NCI-H524 (cell line): ENCODE measurements at places on chromosomes 13 and 19.
A peak's percentile ranks its signal among the peaks of the same experiment; 100 is the strongest.

DNA sequence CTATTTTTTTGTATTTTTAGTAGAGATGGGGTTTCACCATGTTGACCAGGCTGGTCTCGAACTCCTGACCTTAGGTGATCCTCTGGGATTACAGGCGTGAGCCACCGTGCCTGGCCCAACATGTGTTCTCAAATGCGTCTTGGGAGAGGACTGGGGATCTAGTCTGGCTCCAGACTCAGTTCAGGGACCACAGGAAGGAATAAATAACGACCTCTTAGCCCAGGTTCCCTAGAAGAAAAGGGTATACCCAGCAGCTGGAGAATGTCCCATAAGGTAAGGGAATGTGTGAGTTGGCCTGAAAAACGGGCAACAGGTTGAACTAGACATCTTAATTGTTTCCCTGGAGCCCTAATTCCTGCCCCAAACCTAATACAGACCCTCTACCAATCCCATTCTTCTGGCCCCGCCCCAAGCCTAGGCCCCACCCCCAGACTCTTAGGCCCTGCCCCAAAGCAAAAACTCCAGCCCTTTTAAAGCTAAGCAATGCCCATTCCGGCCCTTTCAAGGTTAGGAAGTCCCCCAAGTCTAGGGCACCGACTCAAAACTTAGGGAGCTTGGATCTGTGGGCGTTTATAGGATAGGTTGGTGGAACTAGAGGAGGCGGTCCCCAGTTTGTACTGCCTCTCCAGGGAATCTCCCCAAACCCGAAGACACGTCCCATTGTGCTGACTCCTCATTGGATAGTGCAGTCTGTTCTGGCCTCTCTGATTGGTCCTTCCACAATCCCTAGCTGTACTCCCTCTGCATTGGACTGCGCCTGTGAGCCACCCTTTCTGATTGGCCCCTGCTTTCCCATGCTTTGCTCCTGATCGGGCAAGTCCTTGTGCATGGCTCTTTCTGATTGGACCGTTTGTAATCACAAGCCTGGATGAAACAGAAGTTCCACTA lies 5.4 kb upstream of the LRFN1 start:
- DNase-seq = peak; percentile 40

- DNase-seq = no peak
Observed at GRCh38 chr19:18669524-18669817, 14.0 kb upstream of the CRTC1 start.

GRCh38 chr19:51163257-51163656 lies 21.2 kb downstream of the SIGLEC7 start:
- no peak for DNase-seq

DNA sequence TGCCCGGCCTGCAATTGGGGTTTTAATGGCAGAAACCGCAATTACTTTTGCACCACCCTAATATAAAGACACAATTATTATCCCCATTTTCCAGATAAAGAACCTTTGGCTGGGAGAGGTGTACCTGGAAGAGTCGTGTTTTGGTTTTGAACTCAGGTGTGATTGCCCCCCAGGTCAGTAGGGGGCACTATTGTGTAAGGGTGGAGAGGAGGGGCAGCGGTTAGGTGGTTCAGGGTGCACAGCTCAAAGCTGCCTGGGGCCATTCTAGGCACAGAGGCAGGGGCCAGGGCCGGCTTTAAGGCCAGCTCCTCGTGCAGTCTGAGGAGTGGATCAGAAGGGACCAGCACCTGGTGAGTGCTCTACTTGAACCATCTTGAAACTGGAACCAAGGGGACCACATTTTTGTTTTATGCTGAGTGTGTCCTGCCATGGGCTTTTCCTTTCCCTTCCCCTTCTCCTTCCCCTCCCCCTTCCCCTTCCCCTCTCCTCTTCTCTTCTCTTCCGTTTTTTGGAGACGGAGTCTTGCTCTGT lies 5.8 kb upstream of the FCGRT start:
- peak; percentile 71 for DNase-seq

DNA sequence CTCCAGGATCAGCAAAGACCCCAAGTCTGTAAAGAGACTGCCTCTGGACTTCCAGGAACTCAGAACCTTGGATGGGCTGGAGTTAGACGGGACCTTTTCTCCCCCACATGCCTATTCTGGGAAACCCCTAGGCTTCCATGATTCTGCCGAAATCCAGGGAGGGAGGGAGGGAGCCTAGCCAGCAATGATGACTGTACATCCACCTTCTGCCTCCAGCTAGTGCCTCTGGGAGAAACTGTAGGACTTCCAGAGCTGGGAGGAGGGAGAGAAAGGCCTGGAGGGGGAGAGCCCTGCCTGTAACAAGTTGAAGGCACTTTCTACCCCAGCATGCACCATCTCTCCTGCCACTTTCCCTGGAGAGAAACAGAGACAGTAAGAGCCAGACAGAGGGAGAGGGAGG lies 6.0 kb upstream of the HAS1 start:
- no peak for DNase-seq

- no peak for DNase-seq
Observed at GRCh38 chr13:110869231-110869804, 45.6 kb downstream of the ANKRD10 start.

GRCh38 chr13:48186722-48187121 lies 46.3 kb upstream of the ITM2B start:
- no peak for DNase-seq

DNA sequence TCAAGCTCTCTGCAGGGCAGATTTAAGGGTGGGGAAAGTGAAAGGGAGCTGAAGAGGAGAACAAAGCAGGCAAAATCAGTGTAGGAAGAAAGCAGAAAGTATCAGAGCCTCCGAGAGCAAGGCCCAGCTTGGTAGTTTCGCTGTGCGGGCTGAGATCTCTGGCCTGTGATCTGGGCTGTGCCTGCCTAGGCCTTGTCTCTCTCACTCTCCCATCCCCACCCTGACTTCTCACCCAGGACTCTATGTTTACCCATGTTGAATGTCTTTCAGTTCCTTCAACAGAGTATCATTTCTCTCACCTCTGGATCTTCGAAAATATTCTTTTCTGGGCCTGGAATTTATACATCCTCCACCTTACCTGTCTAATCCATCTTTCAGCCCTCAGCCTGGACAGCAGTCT lies 391.3 kb downstream of the FOXO1 start:
- DNase-seq = no peak

- no peak for DNase-seq
Observed at GRCh38 chr19:10344780-10345179, 5.4 kb upstream of the ICAM3 start.

DNA sequence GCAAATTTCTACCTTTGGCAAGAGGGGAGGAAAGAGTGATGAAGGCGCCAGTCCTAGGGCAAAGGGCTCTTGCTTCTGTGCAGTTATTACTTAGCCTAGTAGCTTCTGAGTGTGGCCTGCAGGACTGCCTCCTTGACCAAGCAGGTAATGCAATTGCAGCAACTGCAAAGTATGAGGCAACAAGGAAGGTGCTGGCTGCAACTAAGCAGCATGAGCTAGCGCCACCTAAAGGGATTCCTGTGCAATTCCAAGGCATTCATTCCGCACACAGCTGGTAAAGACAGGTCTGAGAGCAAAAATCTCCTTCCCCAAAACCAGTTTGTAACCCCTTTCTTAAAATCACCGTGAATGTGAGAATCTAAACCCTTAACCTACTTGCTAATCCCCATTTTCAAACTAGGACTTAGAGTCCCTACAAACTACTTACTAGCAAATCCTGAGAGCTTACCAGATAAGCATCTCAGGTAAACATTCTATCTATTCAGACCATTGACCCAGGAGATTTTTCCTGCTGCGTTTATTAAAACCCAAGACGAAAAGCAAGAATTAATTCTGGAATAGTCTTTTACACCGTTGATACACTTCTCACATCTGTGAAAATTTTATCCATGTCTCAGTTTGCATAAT lies 62.9 kb downstream of the DCT start:
- peak; percentile 53 for DNase-seq

GRCh38 chr13:65913173-65913572 lies 1317.0 kb downstream of the PCDH9 start:
- DNase-seq = no peak

GRCh38 chr13:31166591-31166990 lies 4.9 kb upstream of the HSPH1 start:
- no peak for DNase-seq

GRCh38 chr13:57918086-57918485 lies 286.5 kb downstream of the PCDH17 start:
- no peak for DNase-seq

DNA sequence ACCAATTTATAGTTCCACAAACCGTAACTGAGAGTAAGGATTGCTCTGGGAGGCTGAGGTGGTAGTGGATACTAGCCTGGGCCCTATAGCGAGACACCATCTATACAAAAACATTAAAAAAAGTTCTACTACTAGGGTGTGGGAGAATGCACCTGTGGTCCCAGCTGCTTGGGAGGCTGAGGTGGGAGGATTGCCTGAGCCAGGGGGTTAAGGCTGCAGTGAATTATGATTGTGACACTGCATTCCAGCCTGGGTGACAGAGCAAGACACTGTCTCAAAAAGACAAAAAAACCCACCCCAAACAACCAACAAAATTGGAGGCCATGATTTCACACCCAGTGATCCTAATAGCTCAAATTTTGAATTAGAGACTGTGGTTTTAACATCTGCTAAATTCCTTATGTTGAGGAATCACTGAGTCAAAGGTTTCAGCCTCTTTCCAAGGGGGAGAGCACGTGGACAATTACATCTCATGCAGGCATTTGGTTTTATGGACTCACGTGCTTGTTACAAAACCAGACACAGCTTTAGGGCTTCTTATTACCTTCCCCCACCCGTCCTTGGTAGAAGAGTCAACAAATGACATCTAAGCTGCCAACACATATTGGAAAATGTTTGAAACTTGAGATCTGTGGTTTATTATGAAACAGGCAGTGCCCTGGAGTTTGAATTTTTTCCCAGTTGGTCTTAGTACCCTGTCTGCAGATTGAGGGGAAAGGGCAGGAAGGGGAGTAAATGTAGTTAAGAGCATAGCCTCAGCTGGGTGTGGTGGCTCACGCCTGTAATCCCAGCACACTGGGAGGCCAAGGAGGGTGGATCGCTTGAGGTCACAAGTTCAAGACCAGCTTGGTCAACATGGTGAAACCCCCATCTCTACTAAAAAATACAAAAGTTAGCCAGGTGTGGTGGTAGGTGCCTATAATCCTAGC lies 18.5 kb downstream of the CYP2A6 start:
- DNase-seq = no peak

DNA sequence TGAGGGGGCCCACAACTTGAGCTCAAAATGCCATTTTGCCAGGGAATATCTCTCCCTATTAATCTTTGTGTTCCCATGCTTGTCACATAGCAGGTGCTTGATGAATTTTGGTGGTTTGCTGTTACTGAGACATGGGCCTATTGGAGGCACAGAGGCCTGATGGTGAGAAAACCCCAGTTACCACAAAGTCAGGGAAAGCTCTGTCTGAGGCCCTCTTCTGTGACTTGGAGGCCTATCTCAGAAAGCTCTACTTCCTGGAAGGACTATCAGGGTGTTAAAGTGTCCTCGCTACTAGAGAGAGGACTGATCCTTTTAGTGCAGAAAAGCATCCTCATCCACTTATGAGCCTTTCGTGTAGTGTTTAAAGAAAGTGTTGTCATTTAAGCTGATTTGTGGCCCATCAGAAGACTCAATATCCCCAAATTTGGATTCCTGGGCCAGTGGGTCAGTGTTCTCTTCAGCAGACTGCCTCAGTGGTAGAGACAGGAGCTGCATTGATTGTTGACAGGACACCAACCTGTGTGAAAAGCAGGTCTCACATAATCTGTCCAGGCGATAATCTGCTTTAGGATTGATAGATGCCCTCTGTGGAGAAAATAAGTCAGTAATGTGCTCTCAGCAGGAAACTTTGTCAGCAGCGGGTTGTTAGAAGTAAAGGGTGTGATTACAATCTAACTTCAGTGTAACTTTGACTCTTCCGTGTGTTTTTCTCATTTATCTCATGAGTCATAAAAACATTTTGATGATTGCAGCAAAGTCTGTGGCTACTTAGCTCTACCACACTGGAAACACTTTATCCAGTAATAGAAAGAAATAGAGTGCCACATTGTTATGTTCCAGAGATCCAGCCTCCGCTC lies 121.0 kb downstream of the AKAP11 start:
- DNase-seq = no peak

DNA sequence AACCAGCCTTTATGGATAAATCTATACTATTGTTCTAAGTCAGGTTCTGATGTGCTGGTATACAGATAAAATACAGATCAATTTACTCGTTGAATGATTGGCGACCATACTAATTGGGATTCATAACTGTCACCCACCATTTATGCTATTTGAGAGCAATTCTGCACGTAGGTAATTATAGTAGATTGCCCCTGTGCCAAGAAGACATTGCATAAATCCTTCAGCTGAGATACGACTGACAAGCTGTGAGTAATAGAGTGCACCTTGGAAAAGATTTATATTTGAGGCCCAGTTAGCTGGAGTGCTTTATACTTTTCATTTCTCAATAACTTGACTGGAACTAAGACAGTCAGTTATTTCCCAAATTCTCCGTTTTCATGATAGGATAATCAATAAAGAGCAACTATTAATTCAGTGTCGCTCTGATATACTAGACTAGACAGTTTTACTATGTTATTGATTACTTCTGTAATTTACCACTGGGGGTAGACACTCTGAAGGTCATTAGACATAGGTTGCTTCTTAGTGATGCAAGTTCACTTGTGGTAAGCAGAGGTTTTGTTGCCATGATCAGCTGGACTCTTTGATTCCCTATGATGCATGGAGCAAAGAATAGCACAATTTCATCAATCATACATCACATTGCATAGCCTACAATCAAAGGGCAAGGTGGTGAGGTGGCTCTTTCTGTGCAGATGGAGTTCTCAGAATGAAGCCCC lies 536.3 kb downstream of the GPC6 start:
- no peak for DNase-seq

GRCh38 chr13:61944329-61944929 lies 528.8 kb upstream of the PCDH20 start:
- DNase-seq = no peak

DNA sequence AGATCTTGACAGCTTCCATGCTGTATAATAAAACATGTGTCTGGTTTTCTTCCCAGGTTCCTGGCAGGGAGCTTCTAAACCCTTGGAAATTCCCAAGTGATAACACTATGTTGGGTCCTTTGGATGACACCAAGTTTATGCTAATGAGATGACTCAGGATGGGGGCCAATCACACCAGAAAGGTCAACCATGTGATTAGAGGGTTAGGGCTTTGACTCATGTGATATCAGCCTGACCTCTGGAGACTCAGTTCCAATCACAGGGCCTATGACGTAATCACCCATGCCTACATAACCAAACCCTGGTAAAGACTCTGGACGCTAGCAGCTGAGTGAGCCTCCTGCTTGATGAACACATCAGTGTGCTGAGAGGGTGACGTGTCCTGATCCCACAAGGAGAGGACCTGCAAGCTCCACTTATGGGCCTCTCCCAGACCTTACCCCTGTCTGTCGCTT lies 203.6 kb downstream of the DCLK1 start:
- no peak for DNase-seq

GRCh38 chr13:23744315-23744714 lies 144.9 kb downstream of the MIPEP start:
- DNase-seq = no peak

DNA sequence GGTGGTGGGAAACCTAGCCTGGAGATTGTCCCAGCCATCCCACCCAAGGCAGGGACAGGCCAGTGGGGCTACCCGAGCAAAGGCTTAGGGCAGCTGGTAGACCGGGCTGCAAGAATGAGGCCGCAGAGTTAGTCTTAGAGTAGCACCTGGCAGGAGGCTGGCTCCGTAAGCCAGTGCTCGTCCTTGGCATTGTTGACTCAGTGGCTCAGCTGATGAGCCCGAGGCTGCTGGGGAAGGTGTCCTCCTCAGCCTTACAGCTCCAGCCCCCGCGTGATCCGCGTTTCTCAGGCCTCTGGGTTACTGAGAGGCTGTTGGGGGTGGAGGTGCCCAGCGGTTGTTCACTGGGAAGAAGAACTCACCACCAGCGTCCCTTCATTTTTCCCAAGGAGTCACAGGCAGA lies 24.7 kb downstream of the PPP1R37 start:
- DNase-seq = no peak

- no peak for DNase-seq
Observed at GRCh38 chr19:43362745-43363144, 9.3 kb downstream of the CD177 start.
